ENCODE measurements at places on chromosomes 3 and 15. TPM values are rescaled to one million over a fixed set of nuclear protein-coding genes. Genes with fewer than 3 reads are reported as not detected.

Gene CPN2
- not detected for polyA plus RNA-seq

DNA sequence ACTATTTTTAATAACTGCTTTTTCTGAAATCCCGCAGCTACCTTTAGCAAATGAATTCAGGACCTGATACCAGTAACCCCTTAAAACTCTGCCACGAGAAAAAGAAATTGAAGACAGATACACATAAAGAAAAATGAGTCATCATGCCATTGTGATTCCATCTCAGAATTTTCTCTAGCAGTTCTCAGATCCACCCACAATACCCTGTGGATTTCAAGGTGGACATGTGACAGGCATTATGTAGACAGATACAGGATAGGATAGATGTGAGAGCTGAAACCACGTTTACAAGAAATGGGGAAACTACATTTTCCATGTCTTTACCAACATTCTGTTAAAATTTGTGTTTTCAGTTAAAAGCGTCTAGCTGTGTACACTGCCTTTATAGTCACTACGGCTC is 291.9 kb upstream of the NR2F2 start:
- no peak for DNase-seq

- no peak for DNase-seq
Measured at GRCh38 chr3:22960105-22960984, 242.8 kb upstream of the UBE2E2 start.

Gene LRRC49
- not detected for polyA plus RNA-seq

DNA sequence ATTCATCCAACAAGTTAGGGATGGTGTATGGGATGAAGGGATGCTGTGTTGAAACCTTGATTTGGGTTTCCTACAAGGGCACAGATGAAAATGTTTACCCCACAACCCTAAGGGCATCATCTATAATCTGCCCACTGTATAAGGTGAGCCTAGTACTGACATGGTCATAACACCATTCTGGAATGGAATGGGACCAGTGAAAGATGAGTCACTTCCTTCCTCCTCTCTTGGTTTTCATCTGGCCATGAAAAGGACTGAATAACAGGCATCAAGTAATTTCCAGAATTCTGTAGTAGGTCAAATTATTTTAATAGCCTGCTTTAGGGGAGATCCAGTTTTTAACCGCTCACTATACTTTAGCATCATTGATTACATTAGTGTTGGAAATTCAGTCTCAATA is 538.6 kb downstream of the NR2F2 start:
- DNase-seq, result no peak

DNA sequence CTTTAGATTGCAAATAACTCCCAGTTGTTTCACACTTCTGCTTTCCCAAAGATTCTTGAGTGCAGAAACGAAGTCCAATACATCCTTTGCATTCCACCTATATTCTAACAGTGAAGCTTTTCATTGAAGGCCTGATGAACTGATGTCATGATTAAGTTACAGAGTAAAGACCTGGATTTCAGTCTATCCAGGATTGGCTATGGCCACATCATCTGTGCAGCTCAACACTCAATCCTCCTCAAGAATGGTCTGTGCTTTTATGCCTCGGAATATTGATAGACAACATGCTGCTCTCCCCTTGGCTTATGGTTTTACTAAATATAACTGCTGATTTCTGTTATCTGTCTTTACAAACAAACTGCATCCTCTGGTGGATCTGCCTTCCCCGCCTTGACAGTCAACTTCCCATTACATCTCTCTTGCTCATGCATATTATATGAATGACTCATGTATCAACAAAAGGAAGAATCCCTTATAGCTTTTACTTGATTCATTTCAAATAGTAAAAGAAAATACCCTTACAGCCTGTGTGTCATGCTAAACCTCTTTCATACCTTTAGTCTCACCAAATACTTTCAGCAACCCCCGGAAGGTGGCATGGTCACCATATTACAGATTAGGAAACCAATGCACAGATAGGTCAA is 59.5 kb downstream of the SCN11A start:
- no peak for DNase-seq
